ENCODE measurements at places on chromosomes 16 and 17.

GRCh38 chr16:11744075-11744470, 1.4 kb upstream of the TXNDC11 start:
- DNase-seq: no peak

DNA sequence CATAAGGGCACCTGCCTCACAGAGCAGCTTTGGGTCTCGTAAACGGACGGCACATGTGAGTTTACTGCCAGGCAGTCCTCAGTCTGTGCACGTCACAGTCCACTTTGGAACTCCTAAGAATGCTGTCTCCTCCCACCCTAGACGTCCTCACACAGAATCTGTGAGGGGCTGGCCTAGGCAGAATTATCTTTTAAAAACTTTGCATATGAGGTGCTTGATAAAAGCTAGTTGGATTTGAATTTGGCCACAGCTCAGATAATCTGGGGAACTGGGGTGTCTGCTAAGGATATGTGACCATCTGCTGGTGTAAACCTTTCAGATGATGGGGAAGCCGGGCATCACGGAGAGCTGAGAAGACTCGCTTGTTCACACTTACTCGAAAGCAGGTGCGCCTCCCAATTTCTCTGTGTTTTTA, 64.4 kb downstream of the METRNL start:
- no peak for DNase-seq

DNA sequence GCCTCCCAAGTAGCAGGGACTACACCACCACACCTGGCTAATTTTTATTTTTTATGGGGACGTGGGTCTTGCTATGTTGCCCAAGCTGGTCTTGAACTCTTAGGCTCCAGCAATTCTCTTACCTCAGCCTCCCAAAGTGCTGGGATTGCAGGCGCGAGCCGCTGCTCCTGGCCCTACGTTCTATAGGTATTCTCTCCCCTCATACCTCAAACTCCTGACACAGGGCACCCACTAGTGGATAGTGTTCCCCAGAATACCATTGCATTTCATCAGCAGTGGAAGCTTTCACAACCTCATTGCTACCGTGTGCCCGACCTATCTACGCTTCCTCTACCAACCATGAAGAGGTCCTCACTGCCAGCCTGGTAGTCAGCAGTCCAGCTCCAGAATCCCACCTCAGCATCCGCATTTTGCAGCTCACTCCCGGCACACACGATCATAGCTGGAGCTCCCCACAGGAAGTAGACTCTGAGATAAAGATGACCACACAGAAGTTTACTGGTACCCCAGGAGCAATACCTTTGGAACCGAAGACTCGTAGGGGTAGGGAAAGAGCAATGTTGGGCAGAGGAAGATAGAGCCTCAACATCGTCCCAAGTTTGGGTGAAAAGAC, 9.3 kb downstream of the CTRB2 start:
- no peak for DNase-seq

DNA sequence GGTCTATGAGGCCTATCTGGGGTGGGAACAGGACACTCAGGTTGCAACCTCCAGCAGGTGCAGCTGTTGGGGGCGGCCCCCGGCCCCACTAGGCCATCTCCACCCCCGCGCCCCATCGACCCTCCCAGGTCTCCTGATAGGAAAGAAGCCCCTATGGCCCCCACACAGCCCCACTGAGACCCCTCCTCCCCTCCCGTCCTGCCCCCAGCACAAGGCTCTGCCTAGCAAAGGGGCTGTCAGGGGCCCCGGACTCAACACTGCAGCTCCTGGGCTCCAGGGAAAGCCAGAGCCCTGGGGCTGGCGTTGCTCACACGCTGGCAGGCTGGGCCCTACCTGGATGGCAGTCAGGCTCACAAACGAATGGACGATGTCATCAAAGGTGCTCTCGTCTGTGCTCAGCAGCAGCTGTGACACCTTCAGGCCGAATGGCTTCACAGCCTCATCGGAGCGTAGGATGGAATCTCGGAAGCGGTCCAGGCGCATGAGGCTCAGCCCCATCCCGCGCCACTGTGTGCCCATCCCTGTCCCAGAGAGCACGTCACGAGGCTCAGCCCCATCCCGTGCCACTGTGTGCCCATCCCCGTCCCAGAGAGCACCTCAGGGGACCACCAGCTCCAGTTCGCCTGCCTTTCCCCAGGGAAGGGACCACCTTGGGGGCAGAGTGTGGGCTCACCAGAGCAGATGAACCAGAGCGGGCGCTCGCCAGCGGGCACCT, 7.3 kb downstream of the FASN start:
- no peak for DNase-seq

DNA sequence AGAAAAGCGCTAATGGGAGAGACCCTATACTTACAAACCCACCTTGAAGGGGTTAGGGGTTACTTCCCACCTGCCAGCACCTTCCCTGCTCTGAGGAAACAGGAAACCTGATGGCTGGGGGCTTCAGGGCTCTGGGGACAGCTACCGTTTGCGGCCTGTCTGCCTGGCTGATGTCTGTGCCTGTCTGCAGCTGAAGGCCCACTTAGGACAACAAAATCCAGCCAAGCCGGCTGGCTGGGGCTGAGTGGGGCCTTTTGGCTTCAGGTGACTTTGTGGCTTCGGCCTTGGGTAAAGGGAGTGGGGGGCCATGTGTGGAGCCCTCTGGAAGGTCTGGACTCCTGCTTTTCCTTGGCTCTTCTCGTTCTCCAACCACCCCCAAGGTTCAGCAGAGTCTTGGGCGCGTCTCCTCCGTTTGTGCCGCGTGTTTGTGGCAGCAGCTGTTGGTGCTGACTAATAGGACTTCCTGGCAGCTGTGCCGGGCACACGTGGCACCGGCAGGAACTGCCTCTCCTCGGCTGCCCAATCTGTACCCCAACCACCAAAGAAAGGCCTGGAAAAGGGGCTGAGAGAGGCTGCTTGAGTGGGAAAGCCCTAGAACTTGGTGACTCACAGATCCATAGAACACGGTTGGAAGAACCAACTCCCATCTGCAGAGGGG, 186.7 kb downstream of the MSI2 start:
- DNase-seq: peak; percentile 48

DNA sequence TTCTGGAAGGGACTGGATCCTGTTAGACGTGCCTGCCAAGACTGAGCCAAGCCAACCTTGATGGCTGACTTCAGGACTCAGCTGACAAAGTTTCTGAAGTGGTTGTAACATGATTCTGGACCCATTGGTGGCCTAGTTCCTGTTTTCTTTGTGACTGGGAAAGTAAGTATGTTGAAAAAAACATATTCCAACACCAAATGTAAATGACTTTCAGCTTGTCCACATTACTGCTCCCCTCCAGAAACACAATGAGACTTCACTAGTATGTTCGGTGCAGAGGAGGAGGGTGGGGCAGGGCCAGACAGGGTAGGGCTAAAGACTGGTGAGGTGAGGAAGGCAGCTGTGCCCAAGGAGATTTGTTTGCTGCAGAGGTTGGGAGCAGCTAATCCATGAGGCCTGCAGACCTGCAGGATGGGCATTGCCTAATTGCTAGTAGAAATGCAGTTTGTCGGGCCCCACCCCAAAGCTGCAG, 26.4 kb downstream of the NMT1 start:
- no peak for DNase-seq

Data from inflammatory macrophage treated with lipopolysaccharide for 4 hours (primary cell).